Aorta (tissue), 5 donors: ENCODE measurements at places on chromosomes 4 and X.

GRCh38 chr4:64539234-64539849 lies 130.1 kb upstream of the TECRL start:
- no peak for DNase-seq

DNA sequence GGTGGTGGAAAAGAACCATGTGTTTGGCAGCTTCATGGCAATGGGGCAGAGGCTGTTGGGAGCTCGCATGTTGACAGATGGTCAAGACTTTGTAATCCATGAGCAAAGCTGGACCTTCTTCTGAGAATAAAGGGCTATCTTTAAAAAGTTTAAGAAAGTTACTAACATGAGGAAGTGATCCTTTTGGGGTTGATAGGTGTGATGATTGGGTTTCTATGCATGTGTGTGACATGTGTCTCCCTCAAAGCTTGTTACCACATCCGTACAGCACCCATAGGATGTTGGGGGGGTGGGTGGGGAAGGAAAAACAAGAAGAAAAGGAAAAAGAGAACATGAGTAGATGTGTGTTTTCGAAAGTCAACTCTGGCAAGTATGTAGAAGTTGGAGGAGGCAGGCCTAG lies 123.0 kb upstream of the TLR3 start:
- DNase-seq, result no peak

DNA sequence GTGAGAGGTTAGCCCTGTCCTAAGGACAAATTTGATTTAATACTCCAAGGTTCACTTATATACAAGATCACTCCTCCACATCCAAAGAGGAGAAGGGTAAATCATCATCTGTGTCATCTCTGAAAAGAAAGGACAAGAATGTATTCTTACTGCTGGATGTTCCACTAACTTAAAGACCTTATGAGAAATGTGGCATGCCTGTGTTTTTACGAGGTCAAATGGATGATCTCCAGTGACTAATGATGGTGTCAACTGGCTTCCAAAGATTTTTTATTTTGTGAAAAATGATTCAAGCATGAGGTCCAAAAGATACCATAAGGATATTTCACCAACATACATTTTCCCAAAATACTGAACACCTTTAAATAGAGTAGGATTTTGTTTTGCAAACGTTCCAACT lies 143.4 kb downstream of the PTCHD1 start:
- DNase-seq, result no peak

DNA sequence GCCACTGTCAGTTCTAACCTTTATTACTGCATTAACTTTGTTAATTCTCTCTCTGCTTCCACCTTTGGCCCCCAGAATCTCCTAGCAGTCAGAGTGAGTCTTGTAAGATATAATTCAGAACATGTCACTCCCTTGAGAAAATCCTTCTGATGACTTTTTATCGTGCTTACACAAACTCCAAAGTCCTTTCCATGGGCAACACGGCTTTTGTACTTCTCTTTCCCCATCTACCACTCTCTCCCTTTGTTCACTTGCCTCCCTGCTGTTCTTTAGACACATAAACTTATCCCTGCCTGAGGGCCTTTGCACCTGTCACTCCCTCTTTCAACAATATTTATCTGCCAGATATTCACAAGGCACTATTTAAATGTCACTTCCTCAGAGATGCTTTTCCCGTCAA lies 64.8 kb downstream of the MAOB start:
- no peak for DNase-seq
